ENCODE measurements at places on chromosomes 3 and 15.
A peak's percentile ranks its signal among the peaks of the same experiment; 100 is the strongest.

- DNase-seq, result no peak
Observed at GRCh38 chr15:51117270-51117669, 22.6 kb upstream of the TNFAIP8L3 start.

GRCh38 chr3:49563040-49563578 lies 8.8 kb downstream of the BSN start:
- no peak for DNase-seq

DNA sequence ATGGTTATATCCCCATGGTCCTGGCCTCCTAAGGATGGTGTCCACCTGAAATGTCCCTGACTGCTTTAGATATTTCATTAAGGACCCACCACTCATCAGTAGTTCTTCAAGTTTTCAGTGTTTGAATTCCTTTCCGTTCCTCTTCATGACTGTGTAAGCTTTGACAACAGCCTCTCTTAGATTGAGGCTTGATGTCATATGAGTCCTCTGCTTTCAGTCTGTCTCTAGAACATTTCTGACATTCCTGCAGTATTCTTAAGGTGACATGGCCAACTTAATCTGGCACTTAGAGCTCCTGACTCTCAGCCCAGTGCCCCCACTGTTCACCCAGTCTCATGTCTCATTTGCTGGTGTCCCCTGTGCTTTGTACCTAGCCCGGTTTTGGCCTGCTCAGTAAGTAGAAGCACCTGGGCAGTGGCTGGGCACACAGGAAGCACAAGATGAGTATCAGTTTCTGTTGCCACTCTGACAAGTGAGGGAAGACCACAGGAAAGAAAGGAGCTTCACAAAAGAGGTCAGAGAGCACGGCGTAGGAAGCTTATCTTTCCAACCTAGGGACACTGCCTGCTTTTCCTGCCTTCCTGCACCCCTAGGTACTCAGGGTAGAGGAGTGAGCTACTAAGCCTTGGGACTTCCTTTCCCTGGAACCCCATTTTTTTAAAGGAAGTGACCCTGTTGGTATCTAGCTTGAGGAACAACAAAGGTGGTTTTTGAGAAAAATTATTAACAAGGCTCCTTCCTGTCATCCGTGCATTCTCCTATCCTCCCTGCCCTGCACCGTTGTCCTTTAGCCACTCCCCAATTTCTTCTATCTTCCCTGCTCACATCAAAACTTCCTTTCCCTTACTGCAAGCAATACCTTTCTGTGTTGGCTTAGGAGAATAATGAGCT lies 103.1 kb downstream of the KLHL25 start:
- DNase-seq, result peak; percentile 62

GRCh38 chr3:37141676-37142075 lies 32.7 kb downstream of the LRRFIP2 start:
- DNase-seq, result no peak

DNA sequence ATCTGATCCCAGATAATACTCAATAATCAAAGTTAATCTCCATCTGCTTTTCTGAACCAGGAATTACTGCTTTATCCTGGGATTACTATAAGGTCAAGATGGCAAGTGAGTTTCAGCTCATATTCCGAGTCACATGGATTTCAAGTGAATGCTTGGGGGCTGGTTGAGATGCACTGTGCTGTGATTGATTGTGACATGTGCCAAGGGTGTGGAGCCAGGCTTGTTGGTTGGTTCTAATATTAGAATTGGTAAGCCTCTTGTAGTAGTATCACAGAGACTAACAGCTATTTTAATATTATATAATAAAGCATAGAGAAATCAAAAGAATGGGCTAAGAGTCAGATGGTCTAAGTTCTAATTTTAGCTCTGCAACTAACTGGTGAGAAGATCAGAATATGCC lies 74.2 kb upstream of the ICE2 start:
- no peak for DNase-seq

- DNase-seq, result peak; percentile 55
Observed at GRCh38 chr3:179072100-179072438, 460 bp upstream of the ZMAT3 start.

- DNase-seq, result peak; percentile 4
Observed at GRCh38 chr3:142904639-142905436, 16.0 kb upstream of the PCOLCE2 start.

GRCh38 chr3:55619046-55619808 lies 132.1 kb upstream of the WNT5A start:
- no peak for DNase-seq

DNA sequence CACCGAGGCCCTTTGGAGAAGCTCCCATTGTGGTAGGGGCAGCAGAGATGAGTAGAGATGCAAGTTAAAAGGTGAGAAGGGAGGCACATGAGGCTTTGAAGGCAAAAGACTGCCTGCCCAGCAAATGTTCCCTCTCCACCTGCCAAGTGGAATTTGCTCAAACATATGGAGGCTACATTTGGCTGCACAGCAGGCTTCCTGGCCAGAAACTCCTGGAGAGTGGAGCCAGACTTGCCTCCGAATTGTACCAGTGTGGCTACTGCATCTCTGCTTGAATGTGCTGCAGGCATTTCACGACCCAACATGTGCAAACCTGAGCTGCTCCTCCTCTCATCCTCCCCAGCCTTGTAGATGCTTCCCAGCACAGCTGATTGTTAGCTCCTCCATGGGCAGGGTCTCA lies 229.2 kb downstream of the ZNF621 start:
- DNase-seq, result no peak

- DNase-seq, result peak; percentile 48
Observed at GRCh38 chr3:41199866-41200668, 762 bp downstream of the CTNNB1 start.

- DNase-seq, result no peak
Observed at GRCh38 chr3:38548154-38548931, 52.2 kb downstream of the EXOG start.

- no peak for DNase-seq
Observed at GRCh38 chr3:82080792-82081191, 319.3 kb upstream of the GBE1 start.

GRCh38 chr3:40290396-40290795 lies 19.1 kb upstream of the EIF1B start:
- DNase-seq, result peak; percentile 23

DNA sequence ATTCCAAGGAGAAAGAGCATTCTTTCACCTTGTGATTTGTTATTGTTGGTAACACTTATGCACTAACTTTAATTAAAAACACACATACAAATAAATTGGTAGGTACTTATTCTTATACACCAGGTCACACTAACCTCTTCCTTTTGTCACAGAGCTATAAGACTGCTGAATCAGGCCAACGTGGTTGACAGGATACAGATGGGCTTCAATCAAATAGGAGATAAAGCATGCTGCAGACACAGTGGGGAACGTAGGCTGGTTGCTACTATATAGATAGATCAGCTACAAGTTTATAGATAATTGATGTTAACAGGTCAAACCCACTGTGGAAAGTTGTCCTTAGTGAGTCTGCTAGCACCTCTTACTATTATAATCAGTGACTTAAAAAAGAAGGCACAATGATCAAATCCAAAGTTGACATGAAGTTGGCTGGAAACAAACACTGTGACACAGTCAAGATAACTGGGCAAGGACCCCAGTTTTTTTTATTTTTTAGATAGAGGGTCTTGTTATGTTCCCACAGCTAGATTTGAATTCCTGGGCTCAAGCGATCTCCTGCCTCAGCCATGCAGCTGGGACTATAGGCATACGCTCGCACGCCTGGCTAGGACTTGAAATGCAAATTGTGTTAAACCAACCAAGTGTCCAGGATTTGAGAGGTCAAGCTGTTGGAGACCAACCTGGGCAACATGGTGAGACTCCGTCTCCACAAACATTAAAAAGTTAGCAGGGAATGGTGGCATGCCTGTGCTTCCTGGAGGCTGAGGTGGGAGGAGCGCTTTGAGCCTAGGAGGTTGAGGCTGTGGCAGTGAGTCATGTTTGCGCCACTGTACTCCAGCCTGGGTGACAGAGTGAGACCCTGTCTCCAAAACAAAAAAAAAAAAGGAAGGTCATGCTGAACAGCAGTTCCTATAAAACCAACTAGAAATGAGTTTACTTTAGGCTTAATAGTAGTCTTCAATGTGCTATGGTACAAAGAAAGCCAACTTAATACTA lies 97.9 kb upstream of the MEX3B start:
- DNase-seq, result no peak

DNA sequence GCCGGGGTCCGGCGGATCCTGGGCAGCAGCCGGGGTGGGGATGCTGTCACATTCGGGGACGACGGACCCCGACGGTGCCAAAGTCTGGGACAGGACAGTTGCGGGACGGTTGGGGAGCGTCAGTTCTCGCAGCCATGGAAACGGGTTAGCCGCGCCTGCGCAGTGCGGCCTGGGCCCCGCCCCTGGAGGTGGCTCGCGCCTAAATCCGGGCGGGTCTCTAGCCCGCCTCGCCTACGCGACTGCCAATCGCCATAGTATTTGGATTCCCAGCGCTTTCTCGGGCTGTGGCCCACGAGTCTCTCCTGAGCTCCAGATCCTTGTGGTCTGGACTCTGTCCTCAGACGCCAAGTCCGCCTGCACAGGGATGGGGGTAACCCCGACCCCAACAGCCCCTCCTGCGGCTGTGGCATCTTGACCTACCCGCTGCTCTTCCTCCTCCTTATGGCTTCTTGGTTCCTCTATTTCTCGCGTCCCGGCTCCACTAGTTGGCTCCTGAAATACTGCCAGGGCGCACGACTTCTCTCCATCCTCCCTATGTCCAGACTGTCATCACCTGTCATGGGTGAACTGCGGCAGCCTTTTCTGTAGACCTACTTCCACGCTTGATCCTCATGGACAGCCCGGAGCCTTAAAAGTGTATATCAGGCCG lies at the start of gene ZMYND10:
TSS of gene ZMYND10 (minus strand) at position 147 of the 649 bp plus-strand sequence. CDS start 153 bp downstream, outside the sequence.
- DNase-seq, result peak; percentile 81

DNA sequence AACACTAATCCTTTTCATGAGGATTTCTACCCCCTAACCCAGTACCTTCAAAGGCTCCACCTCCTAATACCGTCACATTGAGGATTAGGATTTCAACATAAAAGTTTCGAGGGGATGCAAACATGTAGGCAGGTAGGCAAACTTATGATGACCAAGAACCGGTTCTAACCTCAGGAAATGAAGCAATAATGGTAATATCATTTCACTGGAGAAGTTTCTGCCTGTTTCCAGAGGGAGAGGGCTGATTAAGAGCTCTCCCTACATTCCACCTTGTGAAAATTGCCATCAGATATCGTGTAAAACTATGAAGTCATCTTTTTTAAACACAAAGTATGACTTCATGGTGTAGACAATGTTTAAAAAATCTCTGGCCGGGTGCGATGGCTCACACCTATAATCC lies 31.6 kb downstream of the NKIRAS1 start:
- DNase-seq, result no peak

GRCh38 chr3:134239538-134239937 lies 11.1 kb downstream of the RYK start:
- no peak for DNase-seq

- no peak for DNase-seq
Observed at GRCh38 chr3:55870594-55870993, 383.5 kb upstream of the WNT5A start.

GRCh38 chr3:21803604-21804003 lies 52.6 kb upstream of the ZNF385D start:
- no peak for DNase-seq

DNA sequence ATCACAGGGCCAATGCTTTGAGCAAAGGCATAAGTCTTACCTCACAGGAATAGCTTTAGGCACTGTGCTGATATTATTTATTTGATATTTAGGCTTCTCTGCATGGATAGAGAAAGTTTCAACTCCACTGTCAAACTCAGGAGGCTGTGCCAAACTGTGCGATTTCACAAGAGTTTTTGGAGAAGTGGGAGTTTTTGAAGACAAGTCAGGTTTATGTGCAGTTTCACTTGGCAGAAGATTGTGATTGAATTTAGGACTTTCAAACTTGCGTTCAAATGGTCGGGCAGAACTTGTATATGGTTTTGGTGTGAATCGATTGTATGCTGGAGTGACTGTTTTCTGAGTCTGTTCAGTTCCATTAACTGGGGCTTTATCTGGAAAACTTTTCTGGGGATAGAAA lies 113.7 kb downstream of the TJP1 start:
- DNase-seq, result no peak

DNA sequence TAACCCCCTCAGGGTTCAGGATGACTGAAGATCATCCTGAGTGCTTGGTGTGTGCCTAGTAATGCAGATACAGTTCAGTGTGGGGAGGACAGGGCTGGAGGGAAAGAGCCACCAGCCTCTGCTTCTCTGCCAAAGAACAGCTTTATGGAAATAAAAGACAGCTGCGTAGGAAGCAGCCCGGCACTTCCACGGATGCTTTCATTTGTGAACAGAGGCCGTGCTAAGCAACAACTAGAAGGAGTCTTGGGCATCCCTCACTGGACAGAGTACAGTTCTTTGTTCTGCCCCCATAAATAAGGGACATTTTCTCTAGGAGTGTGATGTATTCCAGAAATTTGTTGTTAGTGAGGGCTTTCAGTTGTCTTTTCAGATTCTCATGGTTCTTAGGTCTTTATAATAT lies 194.8 kb upstream of the RGMA start:
- DNase-seq, result no peak

DNA sequence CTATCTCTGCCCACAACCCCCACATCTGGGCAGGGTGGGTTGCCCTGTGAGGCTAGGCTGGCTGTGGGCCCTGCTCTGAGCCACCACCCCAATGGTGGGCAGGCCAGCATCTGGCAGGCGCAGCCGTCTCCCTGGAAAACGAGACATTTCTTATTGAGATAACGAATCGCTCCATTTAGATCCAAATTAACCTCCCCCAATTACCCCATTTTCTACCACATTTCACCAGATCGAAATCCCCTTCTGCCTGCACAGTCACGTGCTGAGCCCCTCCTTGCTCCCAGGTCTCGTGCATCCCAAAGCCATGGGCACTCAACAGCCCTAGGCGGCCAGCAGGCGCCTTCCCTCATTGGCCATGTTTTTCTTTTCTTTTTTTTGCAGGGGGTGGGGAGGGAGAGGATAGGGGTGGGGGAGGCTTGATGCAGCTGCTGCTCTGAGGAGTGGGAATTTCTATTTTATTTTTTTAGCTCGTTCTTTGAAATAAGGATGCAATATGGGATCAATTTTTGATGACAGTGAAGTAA lies 53.0 kb upstream of the TMEM115 start:
- no peak for DNase-seq

DNA sequence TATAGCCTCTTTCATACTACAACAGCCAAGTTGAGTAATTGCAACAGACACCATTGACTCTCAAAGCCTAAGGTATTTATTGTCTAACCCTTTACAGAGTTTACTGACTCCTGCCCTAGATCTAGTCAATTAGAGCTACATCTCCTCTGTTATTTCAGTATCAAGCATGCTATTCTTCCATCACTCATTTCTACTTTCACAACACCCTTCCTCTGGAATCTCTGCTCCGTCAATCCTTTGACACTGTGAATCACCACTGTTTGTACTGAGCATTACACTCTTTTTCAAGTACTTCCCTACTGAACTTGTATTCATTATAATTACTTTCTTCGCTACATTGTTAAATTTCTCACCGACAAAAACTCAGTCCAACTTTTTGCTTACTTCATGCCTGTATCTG lies 121.8 kb downstream of the ZNF609 start:
- DNase-seq, result no peak
